Stimulated activated CD4-positive, alpha-beta T cell treated with anti-CD3 and anti-CD28 coated beads, TNF-alpha, amount 100 ng/mL, for 24 hours (primary cell): ENCODE measurements at places on chromosomes 4 and X.
A peak's percentile ranks its signal among the peaks of the same experiment; 100 is the strongest.

DNA sequence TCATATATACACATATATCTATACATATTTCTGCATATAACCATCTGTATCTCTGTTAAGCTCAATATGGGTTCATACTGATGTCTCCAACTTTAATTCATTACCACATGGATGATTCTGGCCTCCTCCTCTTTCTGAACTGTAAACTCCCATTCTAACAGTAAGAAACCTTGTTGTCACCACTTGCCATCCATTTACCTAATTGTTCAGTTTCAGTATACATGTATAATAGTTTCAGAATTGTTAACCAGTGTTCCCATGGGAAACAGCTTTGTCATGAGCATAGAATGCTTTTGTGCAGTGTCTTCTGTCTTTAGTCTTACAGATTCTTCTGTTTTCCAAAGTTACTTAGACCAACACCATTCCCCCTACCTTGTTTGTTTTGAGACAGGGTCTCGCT, 35.9 kb downstream of the SLC9A6 start:
- DNase-seq, result no peak

GRCh38 chr4:112312610-112313239, 15.6 kb downstream of the ALPK1 start:
- DNase-seq, result no peak

- no peak for DNase-seq
These were observed 151.9 kb downstream of the TTC29 start for GRCh38 chr4:146793727-146794126.

- DNase-seq, result no peak
These were observed 128.4 kb downstream of the KLHL34 start for GRCh38 chrX:21529771-21530170.

DNA sequence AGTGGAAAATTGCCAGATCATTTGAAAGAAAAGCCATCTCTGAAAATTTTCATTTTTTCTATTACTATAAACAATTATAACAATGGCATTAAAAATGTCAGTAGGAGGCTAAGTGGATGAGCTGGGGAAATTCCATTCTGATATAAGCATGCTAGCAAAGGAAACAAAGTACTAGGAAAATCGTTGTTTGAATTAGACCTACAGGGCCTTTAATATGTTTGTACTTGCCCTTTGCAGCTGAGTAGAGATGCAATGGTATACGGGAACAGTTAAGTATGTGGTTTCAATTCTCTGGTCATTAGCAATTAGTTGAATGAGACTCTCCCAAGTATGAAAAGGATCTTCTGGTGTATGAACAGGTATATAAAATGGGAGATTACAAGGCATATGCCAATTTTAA, 452.2 kb downstream of the PCDH11X start:
- no peak for DNase-seq

DNA sequence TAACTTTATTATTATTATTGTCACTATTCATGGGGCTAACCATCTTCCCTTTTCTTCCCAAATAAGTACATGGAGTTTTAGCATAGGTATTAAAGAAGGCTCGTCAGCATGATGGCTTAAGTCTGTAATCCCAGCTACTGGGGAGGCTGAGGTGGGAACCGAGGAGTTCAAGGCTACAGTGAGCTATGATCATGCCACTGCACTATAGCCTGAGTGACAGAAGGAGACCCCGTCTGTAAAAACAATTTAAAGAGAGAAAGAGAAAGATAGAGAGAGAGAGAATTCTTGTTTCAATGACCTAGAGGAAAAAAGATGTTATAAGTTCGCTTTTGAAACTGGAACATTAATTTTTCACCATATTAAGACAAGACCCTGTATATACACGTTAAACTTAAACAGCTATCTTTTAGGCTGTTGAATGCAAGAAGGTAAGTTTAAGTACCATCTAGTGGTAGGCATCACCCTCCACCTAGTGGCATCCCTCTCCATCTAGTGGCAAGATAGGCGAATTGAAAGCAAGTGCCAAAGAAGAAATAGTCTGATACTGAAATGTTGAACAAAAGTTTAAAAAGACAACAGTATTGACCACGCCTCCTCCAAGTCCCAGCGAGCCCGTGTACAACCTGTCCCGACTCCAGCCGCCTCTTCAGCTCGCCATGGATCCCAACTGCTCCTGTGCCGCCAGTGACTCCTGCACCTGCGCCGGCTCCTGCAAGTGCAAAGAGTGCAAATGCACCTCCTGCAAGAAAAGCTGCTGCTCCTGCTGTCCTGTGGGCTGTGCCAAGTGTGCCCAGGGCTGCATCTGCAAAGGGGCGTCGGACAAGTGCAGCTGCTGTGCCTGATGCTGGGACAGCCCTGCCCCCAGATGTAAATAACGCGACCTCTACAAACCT, 26.0 kb upstream of the YTHDC1 start:
- DNase-seq, result peak; percentile 12

DNA sequence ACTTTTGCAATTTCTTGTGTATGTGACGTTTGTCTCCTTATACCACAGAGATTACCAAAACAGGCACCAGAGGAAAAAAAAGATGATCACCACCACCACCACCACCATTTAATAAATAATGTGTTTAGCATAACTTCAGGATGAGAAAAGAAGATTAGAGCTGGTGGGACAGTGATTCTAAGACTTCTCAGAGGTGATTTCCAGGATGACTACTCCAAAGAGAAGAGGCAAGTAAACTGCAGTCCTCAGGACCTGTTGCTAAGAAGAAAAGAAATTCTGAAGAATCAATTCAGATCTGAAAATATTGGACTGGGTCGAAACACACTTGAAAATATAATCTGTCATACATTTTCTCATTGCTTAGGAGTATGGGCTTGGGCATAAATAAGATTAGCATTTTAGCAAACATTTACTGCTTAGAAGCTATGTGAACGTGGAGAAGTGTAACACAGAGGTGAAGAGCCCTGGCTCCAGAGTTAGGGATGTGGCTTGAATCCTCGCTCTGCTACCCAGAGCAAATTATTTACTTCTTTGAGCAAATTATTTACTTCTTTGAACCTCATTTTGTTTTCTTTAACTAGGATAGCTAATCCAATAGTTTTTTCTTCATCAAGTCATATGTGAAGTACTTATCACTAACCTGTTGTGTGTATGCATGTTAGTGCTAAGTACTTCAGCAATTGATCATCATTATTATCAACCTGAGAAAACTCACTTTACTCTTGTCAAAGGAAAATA, 10.5 kb upstream of the YTHDC1 start:
- DNase-seq, result no peak

DNA sequence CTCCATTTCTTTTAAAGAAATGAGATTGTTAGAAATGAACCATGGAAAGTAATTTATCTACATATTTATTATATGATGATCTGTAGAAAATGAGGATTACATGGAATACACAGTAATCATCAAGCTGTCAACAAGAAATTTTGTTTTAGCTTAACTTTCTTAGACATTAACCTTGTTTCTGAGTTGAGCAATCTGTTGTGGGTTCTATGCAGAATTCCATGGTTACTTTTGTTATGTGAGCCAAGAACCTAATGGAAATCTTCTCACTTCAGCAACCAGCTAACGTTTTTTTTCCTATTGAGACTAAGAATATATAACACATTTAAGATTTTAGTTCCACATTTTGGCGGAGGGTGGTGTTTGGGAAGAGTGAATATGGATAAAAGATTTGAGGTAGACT, 136.1 kb upstream of the SLC4A4 start:
- DNase-seq, result no peak

- DNase-seq, result no peak
These were observed 16.2 kb upstream of the DAPP1 start for GRCh38 chr4:99800332-99801004.

- no peak for DNase-seq
These were observed 367.6 kb downstream of the ARHGAP24 start for GRCh38 chr4:85842540-85842939.

DNA sequence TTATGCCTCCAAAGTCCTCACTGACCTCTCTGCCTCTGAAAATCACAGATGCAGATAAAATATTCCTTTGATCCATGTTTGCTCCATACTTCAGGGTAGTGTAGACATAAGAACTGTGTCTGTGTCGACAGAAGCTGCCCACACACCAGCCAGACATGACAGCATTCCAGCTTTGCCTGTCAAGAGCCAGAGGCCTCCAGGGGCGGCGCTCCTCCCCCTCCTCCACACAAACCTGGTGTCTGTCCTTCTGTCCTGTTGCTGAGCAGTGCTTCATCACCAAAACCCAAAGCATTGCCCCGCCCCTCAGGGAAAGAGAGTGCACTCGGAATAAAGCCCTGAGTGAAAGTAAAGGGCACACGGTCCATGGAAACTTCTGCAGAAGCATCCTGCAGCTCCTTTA, 379.4 kb downstream of the FBXW7 start:
- no peak for DNase-seq

DNA sequence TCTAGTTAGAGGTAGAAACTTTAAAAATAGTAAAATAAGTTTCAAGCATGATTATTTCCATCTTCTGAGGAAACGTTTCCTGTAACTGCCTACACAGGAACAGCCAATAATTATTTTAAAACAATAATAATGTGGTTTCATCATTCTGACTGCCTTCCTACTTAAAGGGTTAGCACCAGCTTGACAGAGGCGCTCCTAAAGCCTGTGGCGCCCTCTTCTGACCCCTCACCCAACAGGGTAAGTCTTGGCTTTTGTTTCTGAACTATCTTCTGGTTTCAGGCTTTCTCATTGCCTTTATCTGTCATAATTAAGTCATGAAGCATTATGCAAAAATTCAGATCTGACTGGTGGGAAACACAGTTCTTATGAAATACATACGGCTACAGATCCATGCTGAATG, 96.7 kb downstream of the ITM2A start:
- DNase-seq, result peak; percentile 70

DNA sequence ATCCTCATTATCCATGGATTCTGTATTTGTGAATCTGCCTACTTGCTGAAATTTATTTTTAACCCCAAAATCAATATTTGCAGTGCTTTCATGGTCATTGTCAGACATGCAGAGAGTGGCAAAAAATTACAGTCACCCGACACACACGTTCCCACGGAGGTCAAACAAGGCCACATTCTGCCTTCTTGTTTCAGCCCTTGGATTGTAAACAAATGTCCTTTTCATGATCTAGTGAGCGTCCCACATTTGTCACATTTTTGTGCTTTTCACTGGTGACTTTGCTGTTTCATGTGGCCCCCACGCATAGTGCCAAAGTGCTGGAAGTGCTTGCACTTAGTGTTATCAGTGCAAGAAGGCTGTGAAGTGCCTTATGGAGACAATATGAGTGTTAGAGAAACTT, 45.0 kb downstream of the SOD3 start:
- no peak for DNase-seq

GRCh38 chr4:105943234-105943633, 48.0 kb downstream of the NPNT start:
- no peak for DNase-seq

DNA sequence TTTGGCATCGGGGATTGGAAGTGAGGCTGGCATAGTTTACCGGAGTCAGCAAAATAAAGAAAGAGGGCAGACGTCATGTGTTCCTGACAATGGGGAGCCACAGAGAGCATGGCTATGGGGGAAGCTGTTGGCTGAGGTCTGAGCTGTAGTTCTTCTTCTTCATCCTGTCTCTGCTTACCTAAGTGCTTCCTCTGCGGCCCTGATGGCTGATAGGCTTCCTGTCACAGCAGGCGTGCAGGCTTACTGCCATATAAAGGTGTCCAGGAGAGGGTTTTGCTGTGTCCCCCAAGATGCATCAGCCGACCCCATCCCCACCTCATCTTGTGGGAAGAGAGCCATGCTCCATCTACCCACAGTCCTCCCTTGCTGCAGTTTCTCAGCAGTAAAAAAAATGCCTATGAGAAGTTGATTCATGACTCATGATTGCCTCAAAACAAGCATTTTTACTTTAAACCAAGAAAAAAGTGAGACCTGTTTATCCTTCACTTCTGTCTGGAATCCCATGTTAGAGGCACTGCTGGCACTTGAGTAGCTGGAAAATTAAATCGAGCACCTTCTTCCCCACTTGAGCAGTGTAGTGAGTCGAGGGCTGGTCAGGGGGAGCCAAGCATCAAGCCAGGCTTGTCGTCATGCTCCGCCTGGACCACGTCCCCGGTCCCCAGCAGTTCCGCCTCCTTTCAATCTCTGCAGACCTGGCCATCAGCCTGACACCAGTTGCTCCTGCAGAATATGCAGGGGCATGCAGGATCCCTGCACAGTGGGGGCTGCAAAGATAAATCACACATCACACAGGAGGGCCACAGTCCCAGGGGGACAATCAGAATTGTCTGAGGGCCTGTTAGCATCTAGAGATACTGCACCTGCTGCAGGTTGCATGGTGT, 237.8 kb downstream of the EVC2 start:
- DNase-seq, result no peak

- peak; percentile 25 for DNase-seq
These were observed 755 bp downstream of the ANKRD17 start for GRCh38 chr4:73257651-73258435.

- DNase-seq, result no peak
These were observed 28.7 kb downstream of the DOCK11 start for GRCh38 chrX:118524344-118524743.

DNA sequence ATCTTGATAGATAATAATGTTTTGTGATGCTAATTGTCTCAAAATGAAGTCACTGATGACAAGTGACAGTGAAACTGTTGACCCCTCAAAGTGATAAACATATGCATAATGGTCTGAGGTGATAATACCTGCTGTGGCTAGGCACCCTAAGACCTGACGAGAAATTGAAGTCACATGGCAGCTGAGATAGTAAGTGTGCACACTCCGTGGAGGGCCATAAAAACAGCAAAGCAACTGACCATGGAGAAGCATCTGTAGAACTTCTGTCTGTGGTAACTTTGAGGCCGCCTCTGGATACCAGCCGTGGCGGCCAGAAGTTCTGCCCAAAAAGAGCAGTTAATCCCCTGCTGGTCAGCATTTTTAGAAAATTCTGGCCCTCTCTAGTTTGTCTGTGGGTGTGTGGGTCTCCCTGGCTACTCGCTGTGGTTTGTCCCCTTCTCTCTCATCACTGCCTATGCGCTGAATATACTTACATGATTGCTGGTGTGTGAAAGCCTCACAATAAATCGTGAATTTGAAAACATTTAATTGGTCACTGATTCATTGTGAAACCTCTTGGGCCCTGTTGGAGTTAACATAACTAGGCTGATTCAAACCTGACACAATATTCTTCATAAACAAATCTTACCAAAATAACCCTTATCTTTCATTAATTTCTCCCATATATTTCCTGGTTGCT, 50.6 kb downstream of the CCDC149 start:
- no peak for DNase-seq

DNA sequence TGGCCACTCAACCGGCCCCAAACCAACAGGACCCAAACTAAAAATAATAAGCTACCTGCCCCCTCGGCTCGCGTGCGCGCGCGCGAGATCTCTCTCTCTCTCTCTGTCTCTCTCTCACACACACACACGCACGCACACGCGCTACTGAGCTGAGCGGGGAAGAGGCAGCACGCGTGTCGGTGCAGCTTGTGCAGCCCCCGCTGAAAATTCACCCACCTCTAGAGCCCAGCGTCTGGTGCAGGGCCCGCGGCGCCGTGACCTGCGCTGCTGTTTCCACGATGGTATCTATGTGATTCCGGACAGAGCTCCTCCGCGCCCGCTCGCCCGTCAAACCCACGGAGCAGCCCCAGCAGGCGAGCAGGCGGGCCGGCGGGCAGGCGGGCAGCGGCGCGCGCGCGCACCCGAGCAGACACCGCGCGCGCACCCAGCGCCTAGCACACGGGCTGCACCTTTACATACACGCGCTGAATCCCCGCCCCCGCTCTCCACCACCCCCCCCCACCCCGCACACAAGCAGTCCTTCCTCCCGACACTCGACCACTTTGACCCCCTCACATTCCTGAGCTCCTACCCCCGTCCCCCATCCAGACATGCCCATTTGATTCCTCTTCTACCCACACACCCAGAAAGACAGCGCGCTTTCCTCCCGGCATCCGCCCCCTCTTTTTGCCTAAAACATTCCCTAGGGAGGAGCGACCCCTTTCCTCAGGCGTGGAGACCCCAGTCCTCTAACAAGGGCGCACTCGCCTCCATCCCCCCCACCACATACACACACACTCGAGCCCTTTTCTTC, 1.0 kb downstream of the SLITRK4 start:
- DNase-seq, result no peak
